ENCODE measurements at places on chromosomes 4 and X.

GRCh38 chrX:78123190-78123589, 16.3 kb downstream of the TAF9B start:
- DNase-seq, result no peak

- no peak for DNase-seq
These were observed 99.7 kb upstream of the CXCL13 start for GRCh38 chr4:77505958-77506319.

DNA sequence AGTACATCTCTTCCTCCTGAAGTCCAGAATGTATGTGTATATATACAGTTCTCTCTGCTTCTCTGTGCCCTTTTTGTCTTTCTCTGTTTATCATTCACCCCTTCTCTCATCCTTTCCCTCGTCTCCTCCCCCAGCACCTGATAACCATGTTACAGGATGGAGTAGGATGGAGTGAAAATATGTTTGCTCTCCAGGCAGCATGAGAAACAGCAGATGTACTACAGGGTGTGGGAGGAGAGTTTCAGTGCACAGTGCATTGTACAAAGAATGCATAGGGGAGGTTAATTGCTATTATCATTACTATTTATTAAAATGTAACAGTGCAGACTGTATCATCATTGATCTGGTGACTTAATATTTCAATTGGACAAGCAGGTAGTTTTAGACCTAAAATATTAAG, 104.5 kb downstream of the MFAP3L start:
- no peak for DNase-seq

DNA sequence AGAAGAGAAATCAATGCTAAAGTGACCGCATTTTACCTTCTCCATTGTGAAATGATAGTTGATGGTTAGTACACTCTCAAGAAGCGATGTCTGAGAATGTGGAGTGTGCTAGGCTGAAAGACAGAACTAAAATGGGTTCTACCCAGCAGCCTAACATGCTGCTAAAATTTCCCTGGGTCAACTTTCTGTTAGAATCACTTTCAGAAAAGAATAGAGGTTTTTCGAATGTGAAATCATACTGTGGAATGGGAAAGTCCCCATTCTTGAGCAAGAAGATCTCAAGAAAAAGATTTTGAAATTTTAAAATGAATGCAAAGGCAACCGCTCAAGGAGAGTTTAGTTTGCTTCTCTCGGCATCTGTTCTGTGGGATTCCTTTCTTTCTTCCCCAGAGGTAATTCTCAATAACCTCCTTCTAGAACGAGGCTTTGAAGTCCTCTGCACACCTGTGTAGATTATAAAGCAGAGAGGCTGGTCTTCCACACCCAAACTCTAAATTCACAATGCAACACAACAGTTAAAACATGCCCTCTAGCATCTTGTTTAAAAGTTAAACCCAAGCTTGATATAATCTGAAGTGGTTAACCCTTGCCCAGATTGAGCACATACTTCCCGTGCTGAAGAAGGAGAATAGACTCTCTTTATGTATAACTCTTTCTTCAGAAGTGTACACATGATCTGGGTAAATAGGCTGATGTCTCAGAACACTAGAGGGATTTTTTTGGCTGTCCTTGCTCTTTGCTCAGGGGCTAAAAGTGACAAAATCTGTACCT, 208.7 kb upstream of the KLF3 start:
- DNase-seq, result no peak

DNA sequence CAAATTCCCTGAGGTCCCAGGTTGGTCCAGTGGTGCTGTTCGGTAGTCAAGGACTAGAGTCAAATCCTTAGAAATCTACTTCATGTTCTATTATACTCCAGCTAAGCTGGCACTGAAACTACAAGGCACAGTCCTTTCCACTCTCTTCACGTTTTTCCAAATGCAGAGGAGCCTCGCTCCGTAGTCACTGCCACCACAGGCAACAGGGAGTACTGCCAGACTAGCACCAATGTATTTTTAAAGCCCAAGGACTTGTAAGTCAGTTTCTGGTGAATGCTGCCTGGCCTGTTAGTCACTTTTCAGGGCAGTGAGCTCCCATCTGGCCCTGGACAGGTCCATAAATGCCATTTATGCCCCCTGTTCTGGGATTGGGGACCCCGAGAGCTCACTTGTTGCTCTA, 323.5 kb downstream of the FAM47A start:
- no peak for DNase-seq

DNA sequence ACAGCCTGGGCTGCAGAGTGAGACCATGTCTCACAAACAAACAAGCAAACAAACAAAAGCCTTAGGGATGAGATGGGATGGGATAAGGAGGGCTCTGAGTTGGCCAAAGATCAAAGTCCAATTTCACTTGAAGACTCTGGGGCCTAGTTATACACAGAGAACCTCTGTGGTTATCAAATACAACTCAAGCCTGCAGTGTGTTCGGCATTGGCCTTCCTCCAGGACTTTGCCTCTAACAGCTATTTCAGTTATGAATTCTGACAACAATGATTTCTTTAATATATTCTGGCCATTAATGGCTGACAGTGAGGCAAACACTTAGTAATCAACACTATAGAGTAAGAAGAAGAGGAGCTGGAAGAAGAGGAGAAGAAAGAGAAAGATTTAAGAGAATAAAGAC, 171.1 kb downstream of the PDGFRA start:
- no peak for DNase-seq

GRCh38 chrX:112669824-112670223, 9.9 kb downstream of the LHFPL1 start:
- no peak for DNase-seq

GRCh38 chr4:89196056-89196674, 84.8 kb downstream of the TIGD2 start:
- no peak for DNase-seq

GRCh38 chr4:4677556-4678522, 136.0 kb upstream of the STX18 start:
- DNase-seq, result no peak

Measured in cerebellar nuclear complex (tissue), 1 donor.